ENCODE measurements at places on chromosomes 6 and 20. TPM values are rescaled to one million over a fixed set of nuclear protein-coding genes. Genes with fewer than 3 reads are reported as not detected.

LTB gene
- polyA plus RNA-seq, result 1.5 TPM

SYNJ2 gene
- 7.1 TPM for polyA plus RNA-seq

ALDH5A1 gene
- 12.3 TPM for polyA plus RNA-seq

MOG gene
- not detected for polyA plus RNA-seq

LY6G6C gene
- 0.39 TPM for polyA plus RNA-seq

CRISP3 gene
- 1.9 TPM for polyA plus RNA-seq

SERINC3 gene
- polyA plus RNA-seq, result 72.2 TPM

NRSN1 gene
- polyA plus RNA-seq, result 0.26 TPM

NOX3 gene
- not detected for polyA plus RNA-seq

ZBTB46 gene
- polyA plus RNA-seq, result 12.7 TPM

DNA sequence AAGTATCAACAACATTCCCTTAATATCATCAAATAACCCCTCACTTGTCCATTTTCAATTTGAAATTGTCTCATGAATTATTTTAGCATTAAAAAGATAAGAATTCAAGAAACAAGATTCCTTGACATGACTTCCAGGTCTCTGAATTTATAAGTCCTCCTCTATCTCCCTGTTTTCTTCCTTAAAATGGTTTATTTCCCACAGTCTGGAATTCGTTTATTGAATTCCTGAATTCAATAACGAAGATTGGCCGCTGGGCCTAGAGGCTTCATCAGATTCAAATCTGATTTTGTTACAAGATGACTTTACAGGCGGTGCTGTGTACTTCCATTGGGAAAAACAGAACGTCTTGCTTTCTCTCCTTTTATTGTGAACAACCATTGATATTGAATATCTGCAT, 48.9 kb upstream of the NELFCD start:
- H3K36me3 ChIP-seq, result no peaks in the 10 kb centered on the region
- H3K4me3 ChIP-seq, result no peak overlapping the region
- no peaks in the 10 kb centered on the region for H3K4me1 ChIP-seq
- no peak for DNase-seq

GRCh38 chr6:169265486-169266131, 12.0 kb upstream of the THBS2 start:
- no peaks in the 10 kb centered on the region for H3K36me3 ChIP-seq
- no peak overlapping the region for H3K4me3 ChIP-seq
- H3K4me1 ChIP-seq, result no peaks in the 10 kb centered on the region
- no peak for DNase-seq
- H3K27ac ChIP-seq, result no peak overlapping the region

DNA sequence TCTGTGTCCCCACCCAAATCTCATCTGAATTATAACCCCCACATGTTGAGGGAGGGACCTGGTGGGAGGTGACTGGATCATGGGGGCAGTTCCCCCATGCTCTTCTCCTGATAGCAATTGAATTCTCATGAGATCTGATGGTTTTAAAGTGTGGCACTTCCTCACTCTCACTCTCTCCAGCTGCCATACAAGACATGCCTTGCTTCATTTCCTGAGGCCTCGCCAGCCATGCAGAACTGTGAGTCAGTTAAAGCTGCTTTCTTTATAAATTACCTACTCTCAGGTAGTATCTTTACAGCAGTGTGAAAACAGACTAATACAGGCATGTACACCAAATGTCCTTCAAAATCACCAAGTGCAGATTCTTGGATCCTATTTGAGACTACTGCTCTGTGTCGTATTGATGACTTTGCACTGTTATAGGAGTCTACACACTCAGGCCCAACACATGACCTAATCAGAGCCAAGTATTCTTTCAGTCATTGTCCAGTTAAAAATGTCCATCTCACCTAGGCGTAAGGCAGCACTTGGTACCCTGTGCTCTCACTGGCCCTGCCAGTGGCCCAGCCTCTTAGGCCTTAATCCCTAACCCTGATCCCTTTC, 52.8 kb upstream of the UST start:
- H3K27ac ChIP-seq, result no peak overlapping the region
- H3K27me3 ChIP-seq, result no peaks in the 10 kb centered on the region
- H3K4me3 ChIP-seq, result no peak overlapping the region

DNA sequence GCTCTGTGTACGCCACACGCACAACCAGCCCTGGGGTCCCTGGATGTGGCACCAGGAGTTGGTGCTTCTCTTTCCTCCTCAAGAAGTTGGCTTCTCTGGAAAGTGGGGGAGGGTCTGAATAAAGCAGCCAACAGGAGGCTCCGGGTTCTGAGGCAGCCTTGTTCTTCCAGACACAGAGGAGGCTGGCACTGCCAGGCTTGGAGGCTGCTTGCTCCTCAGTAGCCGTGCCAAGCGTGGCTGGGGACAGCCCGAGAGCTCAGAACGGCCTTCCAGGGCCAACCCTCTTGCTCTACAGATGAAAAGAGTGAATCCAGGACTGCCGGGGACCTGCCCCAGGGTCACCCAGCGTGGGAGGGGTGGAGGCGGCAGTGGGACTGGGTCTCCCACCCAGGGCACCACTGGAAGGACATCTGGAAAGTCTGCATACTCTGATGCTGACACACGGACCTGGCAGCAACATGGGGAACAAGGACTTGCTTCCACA, 70.4 kb downstream of the SLC22A23 start:
- no peak overlapping the region for H3K4me3 ChIP-seq
- H3K4me1 ChIP-seq, result no peaks in the 10 kb centered on the region
- no peak for DNase-seq
- no peak overlapping the region for H3K27ac ChIP-seq

GRCh38 chr6:149368065-149368464, 32.0 kb upstream of the SUMO4 start:
- no peaks in the 10 kb centered on the region for H3K27me3 ChIP-seq
- no peak overlapping the region for H3K4me3 ChIP-seq
- H3K36me3 ChIP-seq, result no peaks in the 10 kb centered on the region
- no peak for DNase-seq
- no peaks in the 10 kb centered on the region for H3K4me1 ChIP-seq
- H3K27ac ChIP-seq, result no peak overlapping the region

GRCh38 chr6:147546501-147547368, 38.2 kb downstream of the SAMD5 start:
- no peak overlapping the region for H3K4me3 ChIP-seq
- H3K27ac ChIP-seq, result no peak overlapping the region
- no peaks in the 10 kb centered on the region for H3K27me3 ChIP-seq
- no peak for DNase-seq

GRCh38 chr6:82178759-82179112, 68.8 kb downstream of the IBTK start:
- no peaks in the 10 kb centered on the region for H3K27me3 ChIP-seq
- no peaks in the 10 kb centered on the region for H3K4me1 ChIP-seq
- no peak overlapping the region for H3K27ac ChIP-seq
- DNase-seq, result no peak

DNA sequence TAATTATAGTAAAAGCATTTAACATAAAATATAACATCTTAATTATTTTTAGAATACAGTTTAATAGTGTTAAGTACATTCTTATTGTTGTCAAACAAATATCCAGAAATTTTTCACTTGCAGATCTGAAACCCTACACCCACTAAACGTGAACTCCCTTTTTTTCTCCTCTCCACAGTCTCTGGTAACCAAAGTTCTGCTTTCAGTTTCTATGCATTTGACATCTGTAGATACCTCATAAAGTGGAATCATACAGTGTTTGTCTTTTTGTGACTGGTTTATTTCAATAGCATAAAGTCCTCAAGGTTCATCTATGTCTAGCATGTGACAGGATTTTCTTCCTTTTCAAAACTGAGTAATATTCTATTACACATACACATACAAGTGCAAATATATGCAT, 286.3 kb downstream of the BTBD3 start:
- no peaks in the 10 kb centered on the region for H3K4me1 ChIP-seq
- no peaks in the 10 kb centered on the region for H3K27me3 ChIP-seq
- no peak for DNase-seq
- no peak overlapping the region for H3K4me3 ChIP-seq

DNA sequence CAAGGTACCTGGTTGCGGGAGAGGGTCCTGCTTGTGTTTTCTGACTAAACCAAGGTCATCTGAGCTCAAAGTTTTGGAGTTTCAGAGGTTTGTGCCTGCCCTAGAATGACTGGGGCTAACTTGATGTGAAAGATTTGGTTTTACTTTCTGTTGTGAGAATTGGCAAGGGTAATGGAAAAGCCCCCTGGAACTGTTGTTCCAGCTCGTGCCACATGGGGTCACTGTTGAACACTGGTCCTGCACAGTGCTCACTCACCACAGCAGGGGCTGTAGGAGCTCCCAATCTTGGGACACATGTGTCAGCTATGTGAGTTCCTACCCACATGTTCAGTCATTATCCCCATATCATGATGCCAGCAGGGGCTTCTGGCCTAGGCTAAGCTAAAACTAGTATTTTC, 6.5 kb downstream of the TGM6 start:
- no peak for DNase-seq
- no peaks in the 10 kb centered on the region for H3K27me3 ChIP-seq
- no peaks in the 10 kb centered on the region for H3K36me3 ChIP-seq
- no peak overlapping the region for H3K4me3 ChIP-seq
- no peak overlapping the region for H3K27ac ChIP-seq

DNA sequence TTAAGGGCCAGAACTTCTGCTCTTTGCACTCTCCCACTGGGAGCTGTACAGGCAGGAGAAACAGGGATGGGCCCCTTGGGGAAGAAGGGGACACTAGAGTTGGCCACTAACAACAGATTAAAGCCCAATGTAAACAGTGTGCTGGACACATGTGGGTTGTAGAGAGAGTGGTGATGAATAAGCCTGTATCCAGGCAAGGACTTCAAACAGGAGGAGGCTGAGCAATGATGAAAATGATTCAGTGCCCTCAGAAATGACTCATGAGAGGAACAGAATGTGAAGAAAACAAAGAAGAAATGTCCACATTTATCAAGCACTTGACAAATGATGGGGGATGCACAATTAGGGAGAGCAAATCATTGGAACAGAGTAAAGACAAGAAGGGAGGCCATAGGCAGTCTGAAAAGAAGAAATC, 242.3 kb downstream of the TBX18 start:
- no peaks in the 10 kb centered on the region for H3K4me1 ChIP-seq
- H3K27me3 ChIP-seq, result no peaks in the 10 kb centered on the region
- H3K4me3 ChIP-seq, result no peak overlapping the region
- H3K36me3 ChIP-seq, result no peaks in the 10 kb centered on the region

DNA sequence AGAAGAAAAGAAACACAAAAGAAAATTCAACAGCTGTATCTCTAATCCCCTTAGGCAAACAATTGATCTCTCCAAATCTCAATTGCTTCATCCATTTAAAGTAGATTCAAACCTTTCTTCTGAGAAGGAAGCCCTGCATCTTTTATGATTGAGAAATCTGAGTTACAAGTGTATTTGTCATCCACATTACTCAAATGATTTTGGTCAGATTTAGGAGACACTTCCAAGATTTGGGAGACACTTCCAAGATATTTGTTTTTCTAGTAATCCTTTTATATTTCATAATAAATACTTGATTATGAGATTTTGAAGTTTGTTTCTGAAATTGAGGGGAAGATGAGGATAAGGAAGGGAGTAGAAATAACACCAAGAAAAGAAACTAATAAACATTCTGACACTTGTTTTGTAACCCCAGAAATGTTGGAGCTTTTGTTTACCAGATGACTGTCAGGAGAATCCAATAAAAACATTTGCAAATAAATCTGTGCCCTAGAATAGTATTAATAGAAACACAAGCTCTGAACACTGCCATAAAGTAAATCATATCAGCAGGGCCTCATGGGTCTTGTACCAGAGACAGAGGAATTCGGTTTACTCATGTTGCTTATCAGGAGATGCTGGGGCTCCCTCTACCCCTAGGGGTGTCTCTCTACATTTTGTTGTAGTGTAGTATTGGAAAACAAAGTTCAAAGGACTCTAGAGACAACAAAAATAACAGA, 314.3 kb upstream of the NT5E start:
- no peak for DNase-seq
- no peaks in the 10 kb centered on the region for H3K27me3 ChIP-seq
- H3K27ac ChIP-seq, result no peak overlapping the region
- no peaks in the 10 kb centered on the region for H3K4me1 ChIP-seq
- no peak overlapping the region for H3K4me3 ChIP-seq
